ENCODE measurements at places on chromosomes 11 and 22.

DNA sequence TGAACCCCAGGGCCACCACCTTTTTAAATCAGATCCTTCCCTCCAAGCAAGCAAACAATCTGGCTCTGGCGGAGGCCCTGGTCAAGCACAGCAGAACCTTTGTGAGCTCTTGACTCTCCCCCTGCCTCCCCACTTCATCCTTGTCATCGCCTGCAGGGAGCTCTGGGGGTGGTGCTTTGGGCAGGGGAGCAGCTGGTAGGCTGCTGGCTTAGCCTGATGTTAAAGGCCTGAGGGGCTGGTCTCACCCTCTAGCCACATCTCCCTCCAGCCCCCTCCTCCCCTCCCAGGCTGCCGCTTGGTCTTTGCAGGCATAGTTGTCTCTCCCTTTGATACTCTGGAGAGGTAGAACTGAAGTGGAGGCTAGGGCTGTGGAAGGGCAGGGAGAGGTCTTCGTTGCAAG lies 50.9 kb downstream of the THAP12 start:
- DNase-seq = no peak

GRCh38 chr11:13055200-13055599 lies 46.1 kb downstream of the RASSF10 start:
- no peak for DNase-seq

DNA sequence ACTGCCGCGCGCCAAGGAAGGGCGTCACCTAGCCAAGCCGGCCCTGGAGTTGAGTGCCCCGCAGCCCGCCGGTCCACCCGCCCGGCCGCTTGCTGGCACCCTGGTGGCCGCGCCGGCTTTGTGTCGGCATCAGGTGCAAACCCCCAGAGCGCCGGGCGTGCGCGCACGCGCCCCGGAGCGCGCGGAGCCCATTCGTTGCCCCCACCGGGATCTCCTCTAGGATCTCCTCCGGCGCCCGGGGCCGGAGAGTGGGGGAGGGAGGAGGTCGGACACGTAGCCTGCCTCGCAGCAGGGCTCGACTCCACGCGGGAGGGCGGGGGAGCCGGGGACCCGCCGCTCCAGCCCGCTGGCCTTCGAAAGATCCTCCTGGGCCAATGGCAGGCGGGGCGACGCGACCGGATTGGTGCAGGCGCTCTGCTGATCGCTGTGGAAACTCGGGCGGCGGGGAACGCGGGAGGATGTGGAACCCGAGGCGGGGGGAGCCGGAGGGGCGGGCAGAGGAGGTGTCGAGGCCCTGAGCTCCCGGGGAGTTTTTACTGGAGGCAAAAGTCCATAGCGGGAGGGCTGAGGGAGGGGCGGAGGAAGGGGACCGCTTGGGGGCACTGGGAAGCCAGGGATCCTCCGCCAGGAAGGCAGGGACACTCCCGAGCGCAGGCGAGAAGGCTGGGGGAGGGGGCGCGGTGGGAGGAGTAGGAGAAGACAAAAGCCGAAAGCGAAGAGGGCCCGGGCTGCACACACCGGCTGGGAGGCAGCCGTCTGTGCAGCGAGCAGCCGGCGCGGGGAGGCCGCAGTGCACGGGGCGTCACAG lies at the start of gene FADS2:
FADS2 (plus strand) TSS at position 730 of the 808 bp plus-strand sequence. CDS start 91 bp downstream, outside the sequence.
- no peak for DNase-seq

- DNase-seq = no peak
These were observed 59.0 kb downstream of the LRP5 start for GRCh38 chr11:68371171-68372041.
